ENCODE measurements at places on chromosomes 7 and 10.

DNA sequence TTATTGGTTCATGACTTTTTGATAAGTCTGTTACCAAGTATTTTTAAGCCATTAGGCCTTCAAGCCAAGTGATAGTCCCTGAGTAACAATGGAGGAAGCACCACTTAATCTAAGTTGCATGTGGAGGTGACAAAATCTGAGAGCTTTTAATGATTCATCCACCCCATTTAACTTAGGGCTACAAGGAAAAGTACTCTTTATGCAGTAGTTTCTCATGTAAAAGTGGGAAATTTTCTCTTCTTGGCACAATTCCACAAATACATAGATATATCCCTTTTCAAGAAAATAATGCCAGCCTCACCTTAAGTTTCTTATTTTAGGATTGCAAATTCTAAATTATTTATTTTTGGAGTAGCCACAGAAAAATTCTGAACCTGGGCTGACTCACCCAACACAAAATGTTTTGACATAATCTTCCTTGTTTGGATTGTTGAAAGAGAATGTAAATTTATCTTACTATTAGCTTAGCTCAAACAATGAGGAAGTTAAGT is 85.7 kb downstream of the SUGCT start:
- DNase-seq, result no peak

GRCh38 chr10:8066124-8066523 is 11.6 kb downstream of the GATA3 start:
- DNase-seq, result no peak

DNA sequence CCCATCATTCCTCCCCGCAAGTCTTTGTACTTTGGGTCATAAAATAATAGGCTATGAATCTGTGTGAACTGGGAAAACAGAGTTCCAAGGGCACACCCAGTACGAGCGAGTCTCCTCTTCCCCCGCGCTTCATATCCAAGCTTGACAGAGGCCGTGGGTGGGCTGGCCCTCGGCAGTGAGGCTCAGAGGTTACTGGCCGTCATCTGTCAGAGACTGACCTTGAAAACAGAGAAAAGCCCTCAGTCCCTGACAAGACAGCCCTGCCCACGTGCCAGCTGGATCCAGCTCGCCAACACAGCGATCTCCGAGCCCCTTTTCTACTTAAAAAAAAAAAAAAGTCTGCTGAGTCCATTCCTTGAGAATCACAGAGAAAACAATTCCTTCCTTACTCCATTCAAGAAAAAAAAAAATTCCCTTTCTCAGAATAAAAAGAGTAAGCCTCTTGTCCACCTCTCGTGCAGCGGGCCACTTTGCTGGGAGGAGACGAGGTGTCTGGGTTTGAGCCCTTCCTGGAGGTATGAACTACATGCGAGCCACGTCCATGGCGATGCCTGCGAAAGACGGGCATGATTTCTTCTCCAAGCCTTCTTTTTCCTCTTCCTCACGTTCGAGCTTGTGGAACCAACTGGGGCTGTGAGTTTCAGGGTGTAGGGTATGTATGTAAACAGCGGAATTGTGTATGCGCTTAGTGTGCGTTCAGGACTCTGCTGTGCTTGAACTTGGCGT is 744 bp upstream of the BICC1 start:
- no peak for DNase-seq

- DNase-seq, result peak; percentile 27
Measured at GRCh38 chr7:158228986-158229385, 358.6 kb downstream of the PTPRN2 start.

GRCh38 chr7:45103958-45104843 is 7.3 kb downstream of the TBRG4 start:
- no peak for DNase-seq

DNA sequence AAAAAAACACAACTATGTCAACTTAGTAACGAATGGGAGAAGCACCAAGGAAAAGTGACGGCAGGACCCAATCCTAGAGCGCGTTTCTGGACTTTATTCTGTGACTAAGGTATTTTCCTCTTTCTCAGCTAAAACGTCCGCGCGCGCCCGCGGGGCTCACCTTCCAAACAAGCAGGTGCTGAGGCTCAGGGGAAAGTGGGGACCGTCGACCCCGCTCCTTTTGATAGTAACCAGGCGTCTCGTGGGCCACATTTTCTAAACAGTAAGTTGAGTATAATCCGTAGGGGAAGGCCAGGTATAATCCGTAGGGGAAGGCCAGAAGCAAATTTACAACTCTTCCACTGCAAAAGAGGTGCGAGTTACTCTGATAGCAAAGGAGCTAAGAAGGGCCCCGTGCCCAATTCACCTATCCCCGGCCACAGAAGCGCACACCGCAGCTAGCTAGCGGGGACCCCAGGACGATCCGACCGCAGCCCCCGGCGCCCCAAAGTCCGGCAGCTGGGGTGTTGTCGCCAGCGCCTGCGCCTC is 743 bp downstream of the MKI67 start:
- peak; percentile 2 for DNase-seq

- no peak for DNase-seq
Measured at GRCh38 chr7:124042826-124043225, 10.0 kb upstream of the TMEM229A start.

DNA sequence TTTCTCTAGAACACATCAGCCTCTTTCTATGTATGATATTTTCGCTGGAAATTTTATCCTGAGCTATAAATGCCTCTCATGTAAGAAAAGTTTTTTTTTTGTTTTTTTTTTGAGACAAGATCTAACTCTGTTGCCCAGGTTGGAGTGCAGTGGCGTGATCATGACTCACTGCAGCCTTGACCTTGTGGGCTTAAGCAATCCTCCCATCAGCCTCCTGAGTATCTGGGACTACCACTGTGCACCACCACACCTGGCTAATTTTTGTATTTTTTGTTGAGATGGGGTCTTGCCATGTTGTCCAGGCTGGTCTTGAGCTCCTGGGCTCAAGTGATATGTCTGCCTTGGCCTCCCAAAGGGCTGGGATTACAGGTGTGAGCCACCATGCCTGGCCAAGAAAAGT is 80.4 kb downstream of the ADK start:
- DNase-seq, result no peak

DNA sequence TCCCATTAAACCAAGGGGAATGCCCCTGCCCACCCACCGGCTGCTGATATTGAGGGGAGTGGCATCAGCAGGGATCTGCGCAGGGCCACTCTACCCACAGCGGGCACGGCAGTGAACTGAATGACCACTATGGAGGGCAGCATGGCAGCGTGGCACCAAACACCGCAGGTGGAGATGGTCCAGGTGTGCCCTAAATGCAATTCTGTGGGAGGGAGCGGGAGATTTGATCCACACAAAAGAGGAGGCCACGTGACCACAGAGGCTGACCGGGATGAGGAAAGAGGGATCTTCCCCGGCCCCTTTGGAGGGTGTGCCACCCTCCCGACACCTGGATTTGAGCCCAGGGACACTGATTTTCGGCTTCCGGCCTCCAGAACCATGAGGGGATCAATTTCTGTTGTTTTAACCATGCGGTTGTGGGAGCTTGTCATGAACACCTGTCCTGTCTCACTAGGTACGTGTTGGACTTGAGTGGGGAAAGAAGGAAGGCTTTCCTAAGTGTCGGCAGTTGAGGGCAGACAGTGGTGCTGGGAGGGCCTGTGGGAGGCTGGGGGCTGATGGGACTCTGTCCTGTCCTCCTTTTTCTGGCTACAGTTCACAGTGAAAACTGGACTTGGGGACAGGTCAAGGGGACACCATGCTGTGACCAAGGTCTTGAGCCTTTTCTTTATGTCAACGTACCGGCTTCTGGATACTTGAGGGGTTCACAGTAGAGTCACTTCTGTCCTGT is 66.1 kb downstream of the CFAP46 start:
- no peak for DNase-seq

GRCh38 chr7:92881091-92881485 is 44.7 kb upstream of the CDK6 start:
- no peak for DNase-seq

DNA sequence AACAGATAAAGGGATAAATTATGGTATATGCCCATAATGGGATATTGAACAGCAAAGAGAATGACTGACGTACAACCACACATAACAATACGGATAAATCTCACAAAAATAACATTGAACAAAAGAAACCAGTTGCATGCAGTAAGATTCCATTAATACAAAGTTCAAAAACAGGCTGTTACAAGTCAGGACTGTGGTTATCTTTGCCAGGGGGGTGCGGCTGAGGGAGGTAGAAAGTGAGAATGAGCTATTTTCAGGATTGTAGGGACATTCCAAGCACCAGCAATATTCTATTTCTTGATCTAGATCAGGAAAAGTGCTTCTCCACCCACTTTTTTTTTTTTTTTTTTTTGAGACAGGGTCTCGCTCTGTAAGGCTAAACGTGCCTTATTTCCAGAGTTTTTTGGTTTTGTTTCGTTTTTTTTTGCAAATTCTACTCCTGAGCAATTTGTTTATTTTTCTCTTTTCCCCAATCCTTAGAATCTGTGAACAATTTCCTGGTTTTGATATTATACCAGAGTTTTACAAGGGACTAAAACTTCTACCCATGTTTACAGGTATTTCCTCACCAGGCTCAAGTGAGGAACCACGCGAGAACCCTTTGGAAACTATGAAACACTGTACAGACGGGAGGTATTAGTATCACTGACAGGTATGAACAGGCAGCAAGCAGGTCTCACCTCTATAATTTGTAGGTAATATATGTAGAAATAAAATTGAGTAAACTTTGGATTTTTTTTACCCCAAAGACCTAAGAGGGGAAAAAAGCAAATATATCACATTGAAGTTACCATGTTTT is 9.9 kb downstream of the SMURF1 start:
- no peak for DNase-seq

GRCh38 chr7:116805100-116805544 is 57.3 kb upstream of the CAPZA2 start:
- DNase-seq, result no peak

DNA sequence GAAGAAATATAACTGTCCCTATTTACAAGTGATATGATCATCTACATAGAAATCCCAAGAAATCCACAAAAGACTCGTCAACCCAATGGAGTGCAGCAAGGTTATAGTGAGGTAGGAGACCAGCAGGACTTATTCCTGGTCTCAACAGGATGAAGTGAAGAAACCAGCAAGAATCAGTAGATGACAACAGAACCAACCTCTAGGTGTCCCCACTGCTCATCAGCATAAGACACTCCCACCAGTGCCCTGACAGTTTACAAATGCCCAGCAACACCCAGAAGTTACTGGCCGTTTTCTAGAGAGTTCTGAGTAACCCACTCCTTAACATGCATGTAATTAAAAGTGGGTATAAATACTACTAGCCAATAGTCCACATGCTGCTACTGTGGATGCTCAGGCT is 470.5 kb upstream of the LRRTM3 start:
- peak; percentile 2 for DNase-seq

GRCh38 chr10:63723741-63724140 is 202.5 kb downstream of the REEP3 start:
- no peak for DNase-seq

DNA sequence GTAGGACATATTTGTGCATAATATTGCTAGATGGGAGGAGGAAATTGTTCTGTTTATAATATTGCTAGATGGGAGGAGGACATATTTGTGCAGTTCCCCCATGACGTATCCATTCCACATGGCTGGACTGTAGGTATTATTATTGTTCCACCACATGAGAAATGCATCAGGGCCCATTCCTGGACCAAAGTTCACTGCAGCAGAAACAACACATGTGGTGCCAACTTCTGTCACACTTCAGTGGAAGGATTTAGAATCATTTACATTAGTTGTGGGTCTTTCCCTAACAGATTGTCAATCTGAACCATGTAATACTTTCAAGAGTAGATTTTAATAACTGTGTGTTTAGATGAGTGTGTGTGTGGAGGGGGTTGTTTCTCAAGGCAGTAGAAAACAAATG is 32.7 kb upstream of the MACC1 start:
- DNase-seq, result no peak

- DNase-seq, result no peak
Measured at GRCh38 chr10:78777466-78777865, 291.3 kb upstream of the ZMIZ1 start.

DNA sequence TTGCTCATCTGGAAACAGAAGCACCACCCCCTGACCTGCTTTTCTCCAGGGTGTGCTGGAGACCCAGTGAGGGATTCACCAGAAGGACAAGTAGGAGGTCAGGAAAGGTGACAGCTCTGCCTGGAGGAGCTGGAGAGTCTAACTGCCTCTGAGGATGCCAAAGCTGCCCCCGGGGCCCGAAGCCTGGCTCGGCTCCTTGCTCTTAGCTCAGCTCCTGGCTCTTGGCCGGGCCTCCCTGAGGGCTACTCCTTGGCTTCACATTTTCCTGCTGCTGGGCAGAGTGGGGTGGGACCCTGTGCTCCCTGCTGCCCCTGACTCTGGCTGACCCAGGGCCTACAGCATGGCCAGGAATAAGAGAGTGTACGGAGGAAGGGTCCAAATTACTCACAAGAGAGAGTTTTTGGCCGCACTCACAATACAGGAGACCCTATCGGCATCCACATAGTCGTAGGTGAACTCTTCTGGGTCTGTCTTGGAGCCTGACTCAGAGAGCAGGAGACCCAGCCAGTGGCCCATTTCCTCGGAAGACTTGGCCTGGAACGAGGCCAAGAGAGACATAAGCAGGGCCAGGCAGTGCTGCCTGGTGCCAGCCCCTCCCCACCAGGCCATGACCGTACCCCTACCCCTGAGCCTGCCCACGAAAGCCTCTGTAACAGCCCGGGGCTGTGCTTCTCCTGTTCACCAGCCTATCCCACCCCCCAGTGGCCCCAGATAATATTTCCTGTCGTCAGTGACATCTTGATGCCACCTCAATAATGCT is 63.1 kb downstream of the VWA2 start:
- DNase-seq, result no peak

DNA sequence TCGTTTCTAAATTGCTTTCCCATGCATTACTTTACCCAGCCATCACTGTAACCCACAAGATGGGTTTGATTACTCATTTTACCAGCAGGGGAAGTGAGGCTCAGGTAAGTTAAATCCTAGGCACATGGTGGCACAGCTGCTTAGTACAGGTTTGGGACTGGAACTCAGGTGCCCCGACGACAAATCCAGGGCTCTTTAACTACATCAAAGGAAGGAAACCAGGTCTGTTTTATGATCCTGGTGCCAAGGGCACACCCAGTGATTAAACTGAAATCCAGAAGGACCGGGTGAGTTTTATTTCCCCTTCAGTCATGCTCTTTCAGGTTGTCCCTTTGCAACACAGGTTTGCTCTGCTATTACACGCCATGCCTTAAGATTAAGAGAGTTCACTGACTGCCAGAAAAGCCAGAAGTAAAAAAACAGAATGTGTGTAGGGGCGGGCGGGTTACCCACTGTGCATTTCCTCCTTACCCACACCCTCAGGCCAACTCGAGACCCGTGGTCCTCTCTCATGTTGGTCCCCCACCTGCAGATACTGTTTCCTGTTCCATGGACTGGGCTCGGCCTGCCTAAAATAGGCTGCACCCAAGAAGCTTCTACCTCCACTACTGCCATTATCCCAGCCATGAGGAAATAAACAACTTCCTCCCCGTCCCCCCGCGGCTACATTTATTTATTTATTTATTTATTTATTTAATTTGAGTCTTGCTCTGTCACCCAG is 55.1 kb upstream of the KDM7A start:
- peak; percentile 77 for DNase-seq

- no peak for DNase-seq
Measured at GRCh38 chr7:27685209-27685608, 22.5 kb upstream of the HIBADH start.

GRCh38 chr10:132868995-132869394 is 73.4 kb downstream of the CFAP46 start:
- DNase-seq, result no peak

GRCh38 chr10:102616066-102616770 is 28.1 kb upstream of the TRIM8 start:
- no peak for DNase-seq
